ENCODE measurements at places on chromosomes 6 and 20. TPM values are rescaled to one million over a fixed set of nuclear protein-coding genes. Genes with fewer than 3 reads are reported as not detected.

The EDN3 gene
- total RNA-seq = 3.0 TPM

The FAM83B gene
- not detected for total RNA-seq

The LPIN3 gene
- total RNA-seq = 13.7 TPM

The HMGCLL1 gene
- total RNA-seq = 0.08 TPM

The RPP21 gene
- 75.7 TPM for total RNA-seq

The MLIP gene
- not detected for total RNA-seq

The NFATC2 gene
- 8.4 TPM for total RNA-seq

The TUBB2B gene
- 15.3 TPM for total RNA-seq

The RBM12 gene
- total RNA-seq = 84.4 TPM

The CCN5 gene
- total RNA-seq = 27.9 TPM

The NRN1 gene
- total RNA-seq = 0.59 TPM

The RGS17 gene
- 6.3 TPM for total RNA-seq

The C4B gene
- total RNA-seq = 0.78 TPM

The CAGE1 gene
- not detected for total RNA-seq

The OPRL1 gene
- 1.0 TPM for total RNA-seq

The CTAGE9 gene
- not detected for total RNA-seq

The BTBD9 gene
- 2.2 TPM for total RNA-seq

The SRMS gene
- 0.12 TPM for total RNA-seq

The SSTR4 gene
- total RNA-seq = 0.32 TPM

The LY6G6C gene
- not detected for total RNA-seq

The VGLL2 gene
- not detected for total RNA-seq

The LGSN gene
- 2.0 TPM for total RNA-seq

The HCRTR2 gene
- not detected for total RNA-seq

The PMEPA1 gene
- 270 TPM for total RNA-seq

The FRK gene
- 1.4 TPM for total RNA-seq

The ALDH8A1 gene
- total RNA-seq = 0.10 TPM

The GMPR gene
- 6.5 TPM for total RNA-seq

The ARMH2 gene
- not detected for total RNA-seq

The MBOAT1 gene
- 3.5 TPM for total RNA-seq

The STMND1 gene
- not detected for total RNA-seq

The RNF217 gene
- total RNA-seq = 7.2 TPM

The PAX1 gene
- total RNA-seq = not detected

The DEFB127 gene
- not detected for total RNA-seq

The PLN gene
- not detected for total RNA-seq

The PLEKHG1 gene
- total RNA-seq = 0.68 TPM

The JAG1 gene
- total RNA-seq = 37.5 TPM

The AVP gene
- total RNA-seq = not detected

The SLC17A2 gene
- not detected for total RNA-seq

The CGA gene
- 0.24 TPM for total RNA-seq

The OR2H2 gene
- not detected for total RNA-seq

The ZFP57 gene
- not detected for total RNA-seq

The PTK7 gene
- total RNA-seq = 5.1 TPM

The SLC35D3 gene
- 0.05 TPM for total RNA-seq

The SYTL3 gene
- 1.9 TPM for total RNA-seq

The DLK2 gene
- 8.1 TPM for total RNA-seq

The SLC17A5 gene
- total RNA-seq = 12.9 TPM

The ID1 gene
- total RNA-seq = 370 TPM

The KAT14 gene
- 10.4 TPM for total RNA-seq

The HLA-DQA1 gene
- total RNA-seq = not detected

The F13A1 gene
- not detected for total RNA-seq

The PRL gene
- not detected for total RNA-seq

The GPR6 gene
- not detected for total RNA-seq

The LKAAEAR1 gene
- 1.8 TPM for total RNA-seq

The TGIF2 gene
- 4.4 TPM for total RNA-seq

The SPAG4 gene
- total RNA-seq = 5.0 TPM

The SLC2A10 gene
- total RNA-seq = not detected

The CDSN gene
- total RNA-seq = not detected

The CEBPB gene
- 294 TPM for total RNA-seq

The TMEM200A gene
- 0.07 TPM for total RNA-seq

All from A549 treated with Hydrocortisone at 1 μM for 4 hours (cell line).